Bone marrow (tissue), 2 donors: ENCODE measurements at places on chromosomes 3 and 15.

DNA sequence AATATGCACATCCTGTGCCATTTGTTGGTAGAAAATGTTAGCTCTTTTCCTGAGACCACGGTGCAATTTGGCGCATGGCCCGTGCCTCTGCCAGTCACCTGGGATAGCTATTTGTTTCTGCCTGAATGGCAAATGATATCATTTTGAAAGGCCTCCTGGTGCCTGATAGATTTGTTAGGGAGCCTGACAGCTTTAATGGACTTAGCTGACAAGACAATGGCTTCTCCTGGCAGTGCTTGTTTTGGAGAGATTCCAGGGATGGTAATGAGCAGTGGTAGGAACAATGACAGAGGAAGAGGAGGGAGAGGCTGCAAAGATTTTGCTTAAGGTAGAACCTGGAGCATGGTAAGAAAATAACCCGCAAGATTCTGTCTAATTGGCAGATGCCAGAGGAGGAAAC is 268.5 kb downstream of the CLSTN2 start:
- no peak for DNase-seq

GRCh38 chr15:100716456-100717085 is 114.2 kb downstream of the ASB7 start:
- DNase-seq, result no peak

- DNase-seq, result no peak
These were observed 25.0 kb upstream of the PLA2G4D start for GRCh38 chr15:42119446-42119760.

- no peak for DNase-seq
These were observed 80.0 kb downstream of the USP13 start for GRCh38 chr3:179732661-179733348.

GRCh38 chr3:57952208-57952631 is 56.0 kb upstream of the FLNB start:
- no peak for DNase-seq

DNA sequence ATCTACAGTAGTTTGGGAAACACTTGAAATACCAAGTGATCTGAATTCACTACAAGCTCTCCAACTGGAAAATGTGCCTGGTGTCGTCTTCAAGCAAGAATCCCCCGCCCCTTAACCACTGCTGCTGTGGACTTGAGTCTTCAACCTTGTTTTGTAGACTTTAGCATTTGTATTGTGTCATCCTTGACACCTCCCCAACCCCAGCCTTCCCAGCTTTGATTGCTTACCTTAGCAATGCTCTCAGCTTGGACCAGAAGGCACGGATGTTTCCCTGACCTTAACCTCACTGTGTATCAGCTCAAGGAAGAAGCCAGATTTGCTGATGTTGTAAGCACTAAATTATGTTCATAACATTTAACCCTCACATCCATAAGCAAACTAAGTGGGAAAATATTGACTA is 146.4 kb downstream of the IGF1R start:
- no peak for DNase-seq

- DNase-seq, result no peak
These were observed 49.2 kb downstream of the MBNL1 start for GRCh38 chr3:152317956-152318355.

DNA sequence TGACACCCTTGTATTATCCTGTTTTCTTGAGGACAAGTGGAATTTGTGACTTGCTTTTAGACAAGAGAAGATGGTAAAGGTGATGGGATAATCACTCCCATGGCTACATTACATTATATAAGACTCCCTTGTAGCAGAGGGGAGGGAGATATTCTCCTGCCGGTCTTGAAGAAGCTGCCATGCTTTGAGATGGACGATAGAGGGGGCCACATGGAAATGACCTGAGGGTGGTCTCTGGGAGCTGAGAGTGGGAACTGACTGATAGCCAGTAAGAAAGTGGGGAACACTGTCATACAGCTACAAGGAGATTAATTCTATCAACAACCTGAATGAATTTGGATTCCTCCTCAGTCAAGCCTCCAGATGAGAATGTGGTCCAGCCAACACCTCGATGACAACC is 540.1 kb downstream of the NTRK3 start:
- no peak for DNase-seq

- DNase-seq, result no peak
These were observed 71.3 kb downstream of the CLSTN2 start for GRCh38 chr3:140006331-140006730.

- no peak for DNase-seq
These were observed 104.6 kb upstream of the ADAMTS9 start for GRCh38 chr3:64792445-64792844.

GRCh38 chr15:51366920-51367319 is 25.5 kb downstream of the GLDN start:
- no peak for DNase-seq

- DNase-seq, result no peak
These were observed 28.8 kb downstream of the XRN1 start for GRCh38 chr3:142418926-142419592.

- DNase-seq, result no peak
These were observed 156.1 kb downstream of the SPATA16 start for GRCh38 chr3:172984914-172985313.

DNA sequence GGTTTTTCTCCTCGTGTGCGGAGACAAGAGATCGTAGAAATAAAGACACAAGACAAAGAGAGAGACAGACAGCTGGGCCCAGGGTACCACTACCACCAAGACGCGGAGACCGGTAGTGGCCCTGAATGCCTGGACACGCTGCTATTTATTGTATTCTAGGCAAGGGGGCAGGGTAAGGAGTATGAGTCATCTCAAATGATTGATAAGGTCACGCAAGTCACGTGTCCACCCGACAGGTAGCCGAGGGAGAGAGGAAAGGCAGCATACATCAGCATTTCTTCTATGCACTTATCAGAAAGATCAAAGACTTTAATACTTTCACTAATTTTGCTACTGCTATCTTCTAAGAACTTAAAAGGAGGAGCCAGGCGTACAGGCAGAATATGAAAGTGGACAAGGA is 28.2 kb downstream of the MYL3 start:
- DNase-seq, result no peak
